SK-MEL-5 (cell line): ENCODE measurements at places on chromosomes 1 and 21. TPM values are rescaled to one million over a fixed set of nuclear protein-coding genes. Genes with fewer than 3 reads are reported as not detected.

DNA sequence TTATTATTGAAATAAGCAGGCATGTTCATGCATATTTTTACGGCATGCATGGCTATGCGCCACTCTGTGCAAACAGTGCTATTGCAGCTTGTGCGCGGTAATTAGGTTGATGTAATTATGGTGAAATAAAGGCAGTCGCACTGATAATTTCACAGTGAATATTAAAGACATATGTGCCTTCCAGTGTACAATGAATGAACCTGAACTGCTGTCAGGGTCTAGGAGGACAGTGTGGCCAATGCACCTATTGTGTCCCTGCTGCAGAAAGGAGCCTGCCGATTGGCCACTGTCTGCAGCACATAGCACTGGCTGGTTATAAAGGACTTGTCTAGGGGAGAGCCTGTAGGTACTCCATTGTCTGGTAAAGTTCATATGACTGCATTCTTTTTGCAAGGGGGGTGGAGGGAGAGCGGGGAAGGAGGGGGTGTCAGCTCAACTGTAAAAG, 340.4 kb downstream of the USP25 start:
- DNase-seq = no peak

Gene SEMA4A
- 0.11 and 1.3 TPM in 2 replicates for total RNA-seq

DNA sequence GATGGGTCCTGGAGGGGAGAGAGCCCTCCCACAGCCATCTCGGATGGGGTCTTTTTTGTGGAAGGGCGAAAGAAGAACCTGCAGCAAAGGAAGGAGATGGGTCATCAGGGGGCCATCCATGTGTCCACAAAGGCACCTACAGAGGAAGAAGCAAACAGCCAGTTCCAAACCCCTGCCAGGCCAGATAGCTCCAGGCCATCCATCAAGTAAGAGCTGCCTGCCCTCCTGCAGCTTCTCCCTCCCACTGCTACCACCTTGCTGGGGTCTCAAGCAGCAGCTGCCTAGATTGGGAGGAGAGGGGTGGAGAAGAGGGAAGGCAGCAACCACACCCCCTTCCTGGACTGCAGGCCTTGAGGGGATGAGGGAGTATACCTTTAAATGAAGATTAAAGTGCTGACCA, 4.5 kb downstream of the FCAMR start:
- no peak for DNase-seq

Gene WDR77
- total RNA-seq = 54.1 and 57.1 TPM in 2 replicates

Gene FCN3
- not detected in 2 replicates for total RNA-seq

DNA sequence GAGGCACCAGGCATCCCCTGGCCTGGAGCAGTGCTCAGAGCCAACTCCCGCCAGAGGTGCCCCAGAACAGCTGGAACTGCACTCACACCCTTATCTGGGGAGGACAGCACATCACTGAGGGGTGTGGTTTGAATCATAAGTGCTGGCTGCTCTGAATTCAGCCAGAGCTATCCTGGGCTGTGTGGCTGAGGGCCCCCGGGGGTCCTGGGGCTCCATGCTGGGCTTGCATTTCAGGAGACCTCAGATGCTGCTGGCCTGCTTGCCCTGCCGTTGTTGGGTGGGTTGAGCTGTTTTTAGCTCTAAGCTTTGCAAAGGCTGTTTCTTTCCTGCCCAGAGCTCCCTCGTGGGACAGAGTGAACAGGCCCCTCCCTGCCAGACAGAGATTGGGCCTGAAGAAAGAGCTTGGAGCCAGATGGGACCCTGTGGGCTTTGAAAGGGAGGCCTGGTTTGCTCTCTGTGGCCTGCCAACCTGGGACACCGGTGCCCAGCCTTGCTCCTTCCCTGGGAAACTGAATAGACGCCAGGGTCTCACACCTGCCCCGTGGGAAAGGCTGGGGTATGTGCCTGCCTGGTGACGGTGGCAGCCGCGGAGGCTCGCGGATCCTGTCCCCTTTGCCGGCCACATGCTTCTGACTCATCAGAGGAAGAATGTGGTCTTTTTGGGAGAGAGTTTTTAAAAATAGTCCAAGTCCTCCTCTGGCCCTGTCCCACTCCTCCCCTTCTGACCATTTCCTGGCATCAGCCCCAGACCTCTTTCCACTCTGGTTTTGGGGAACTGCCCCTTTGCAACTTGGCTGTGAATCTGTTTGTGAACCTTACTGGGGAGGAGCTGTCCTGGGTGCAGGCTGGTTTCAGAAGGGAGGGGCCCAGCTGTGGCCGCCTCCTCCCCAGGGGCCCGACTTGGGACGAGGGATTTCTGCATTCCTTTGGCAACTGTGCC, 30.0 kb downstream of the ARHGEF10L start:
- peak; percentile 73 for DNase-seq

Gene C1orf210
- not detected in 2 replicates for total RNA-seq

DNA sequence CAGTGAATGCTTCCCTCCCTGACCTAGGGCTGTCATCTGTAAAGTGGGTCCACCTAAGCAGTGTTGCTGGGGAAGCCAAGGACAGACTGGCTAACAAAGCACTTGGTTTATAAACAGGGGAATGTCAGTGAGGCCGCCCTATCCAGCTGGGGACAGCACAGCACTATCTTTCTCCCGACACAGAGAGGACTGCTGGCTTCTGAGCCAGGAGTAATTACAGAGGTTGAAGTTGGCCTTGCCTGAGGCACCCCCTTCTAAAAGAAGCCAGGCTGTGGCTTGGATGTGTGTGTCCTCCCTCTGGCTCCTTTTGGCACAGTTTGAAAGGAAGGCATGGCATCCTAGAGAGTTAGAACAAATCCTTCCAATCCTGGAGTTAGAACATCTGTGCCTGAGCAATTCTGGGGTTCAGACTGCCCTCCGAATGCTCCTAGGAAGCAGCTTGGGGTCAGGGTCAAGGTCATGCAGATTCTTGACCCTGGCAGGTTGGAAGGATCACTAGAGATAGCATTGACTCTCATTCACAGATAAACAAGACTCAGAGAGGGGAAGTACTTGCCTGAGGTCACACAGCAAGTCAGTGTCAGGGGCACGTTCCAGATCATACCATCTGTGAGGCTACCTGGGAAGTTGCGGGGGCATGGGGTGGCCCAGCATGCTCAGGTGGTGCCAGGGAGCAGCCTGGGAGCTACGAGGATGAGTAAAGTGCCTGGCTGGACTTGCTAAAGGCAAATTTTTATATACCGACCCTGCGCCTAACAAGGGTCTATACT, 1.3 kb upstream of the LDLRAP1 start:
- DNase-seq = no peak

Gene ACOT11
- total RNA-seq = 0.13 and 0.61 TPM in 2 replicates
